ENCODE measurements at places on chromosomes 4 and X. TPM values are rescaled to one million over a fixed set of nuclear protein-coding genes. Genes with fewer than 3 reads are reported as not detected.

The RLIM gene
- total RNA-seq = 42.6 TPM

- H3K27ac ChIP-seq = no peak within 1 kb of the TSS
- H3K4me3 ChIP-seq = no peak within 1 kb of the TSS
- no peak for DNase-seq
- H3K4me1 ChIP-seq = no peaks in the 10 kb centered on the region
- no peaks in the 10 kb centered on the region for H3K36me3 ChIP-seq
These were observed at the start of gene SOD3 for GRCh38 chr4:24794916-24795665. Gene SOD3, plus strand, starts transcription at chr4:24795573. Its CDS starts 3,949 bp downstream, at chr4:24799522.

GRCh38 chr4:3449047-3449573 lies 7.3 kb downstream of the HGFAC start:
- H3K27ac ChIP-seq = no peak overlapping the region
- no peaks in the 10 kb centered on the region for H3K4me1 ChIP-seq
- H3K36me3 ChIP-seq = no peaks in the 10 kb centered on the region
- no peak overlapping the region for H3K4me3 ChIP-seq

GRCh38 chrX:87518504-87518903 lies 902 bp downstream of the KLHL4 start:
- H3K4me3 ChIP-seq = no peak overlapping the region
- DNase-seq = no peak
- H3K27ac ChIP-seq = no peak overlapping the region
- no peaks in the 10 kb centered on the region for H3K36me3 ChIP-seq

- no peak overlapping the region for H3K4me3 ChIP-seq
- peaks cover 34% of the 10 kb centered on the region for H3K27me3 ChIP-seq
- no peak overlapping the region for H3K27ac ChIP-seq
- H3K4me1 ChIP-seq = no peaks in the 10 kb centered on the region
These were observed 147.3 kb downstream of the CORIN start for GRCh38 chr4:47690611-47691010.

The KIAA1210 gene
- not detected for total RNA-seq

DNA sequence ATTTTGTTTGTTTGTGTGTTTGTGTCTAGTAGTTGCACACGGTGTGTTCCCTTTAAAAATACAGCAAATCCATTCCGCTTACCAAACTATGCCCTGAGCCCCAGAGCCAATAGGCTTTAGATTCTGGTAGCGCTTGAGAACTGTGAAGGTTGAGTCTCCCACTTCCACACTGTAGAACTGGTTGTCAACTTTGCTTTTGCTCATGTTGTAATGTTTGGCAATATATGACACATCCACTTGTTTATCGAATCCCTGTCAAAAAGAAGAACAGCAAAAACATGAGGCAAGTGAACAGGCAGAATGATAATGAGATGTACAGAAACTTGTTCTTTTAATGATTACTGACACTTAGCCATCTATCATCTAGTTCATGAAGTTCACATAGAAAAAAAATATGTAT lies 200.6 kb downstream of the MAPK10 start:
- H3K4me3 ChIP-seq = no peak overlapping the region
- no peak for DNase-seq
- no peaks in the 10 kb centered on the region for H3K27me3 ChIP-seq
- no peaks in the 10 kb centered on the region for H3K36me3 ChIP-seq
- no peaks in the 10 kb centered on the region for H3K4me1 ChIP-seq
- no peak overlapping the region for H3K27ac ChIP-seq

GRCh38 chr4:160175064-160175643 lies 1072.3 kb downstream of the RAPGEF2 start:
- H3K27me3 ChIP-seq = no peaks in the 10 kb centered on the region
- no peak overlapping the region for H3K27ac ChIP-seq
- DNase-seq = no peak
- no peaks in the 10 kb centered on the region for H3K36me3 ChIP-seq

The HERC5 gene
- 44.8 TPM for total RNA-seq

The PCGF3 gene
- total RNA-seq = 51.6 TPM

DNA sequence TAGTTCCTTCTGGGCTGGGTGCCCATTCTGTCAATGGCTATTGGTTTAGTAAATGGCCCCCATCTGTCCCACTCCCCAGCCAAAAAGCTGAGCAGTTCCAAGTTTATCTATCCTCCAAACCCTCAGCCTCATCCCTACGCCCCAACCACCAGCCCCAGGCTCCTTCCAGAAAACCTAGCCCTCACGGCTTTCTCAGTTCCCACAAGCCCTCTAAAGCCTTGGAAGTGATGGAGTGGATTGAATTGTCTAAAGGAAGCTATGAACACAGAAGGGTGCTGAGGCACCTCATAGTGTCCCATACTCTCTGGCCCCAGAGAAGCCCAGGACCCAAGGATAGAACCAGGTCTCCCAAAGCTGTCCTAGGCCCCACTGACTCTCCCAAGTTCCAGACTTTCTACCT lies 75.6 kb upstream of the EFNB1 start:
- no peaks in the 10 kb centered on the region for H3K36me3 ChIP-seq
- no peaks in the 10 kb centered on the region for H3K27me3 ChIP-seq
- H3K4me1 ChIP-seq = no peaks in the 10 kb centered on the region
- H3K4me3 ChIP-seq = no peak overlapping the region
- H3K27ac ChIP-seq = no peak overlapping the region
- no peak for DNase-seq

DNA sequence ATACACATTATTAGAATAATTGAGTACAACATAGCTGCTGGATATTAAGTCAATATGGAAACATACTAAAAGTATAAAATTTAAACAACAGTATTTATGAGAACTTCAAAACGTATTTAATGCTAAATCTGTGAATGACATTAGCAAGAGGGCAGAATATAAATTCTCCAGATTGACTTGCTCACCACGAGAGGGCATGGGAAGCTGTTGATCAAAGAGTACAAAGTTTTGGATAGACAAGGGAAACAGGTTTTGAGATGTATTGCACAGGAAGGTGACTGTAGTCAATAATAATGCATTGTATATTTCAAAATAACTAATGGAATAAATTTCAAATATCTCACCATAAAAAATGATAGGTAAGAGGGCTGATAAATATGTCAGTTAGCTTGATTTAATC lies 768.2 kb downstream of the CENPC start:
- no peaks in the 10 kb centered on the region for H3K36me3 ChIP-seq
- H3K27me3 ChIP-seq = no peaks in the 10 kb centered on the region
- DNase-seq = no peak
- H3K4me3 ChIP-seq = no peak overlapping the region
- no peaks in the 10 kb centered on the region for H3K4me1 ChIP-seq

The BEND2 gene
- total RNA-seq = not detected

- H3K27me3 ChIP-seq = no peaks in the 10 kb centered on the region
- DNase-seq = no peak
- no peak overlapping the region for H3K4me3 ChIP-seq
- no peaks in the 10 kb centered on the region for H3K4me1 ChIP-seq
These were observed 484.2 kb upstream of the HS3ST1 start for GRCh38 chr4:11912886-11913285.

GRCh38 chr4:154744341-154744926 lies 634 bp downstream of the LRAT start:
- H3K4me1 ChIP-seq = peaks cover 10% of the 10 kb centered on the region
- H3K27ac ChIP-seq = no peak overlapping the region
- DNase-seq = no peak
- H3K4me3 ChIP-seq = peak overlapping the region; percentile 81
- no peaks in the 10 kb centered on the region for H3K36me3 ChIP-seq

The CLDN22 gene
- total RNA-seq = not detected

- no peaks in the 10 kb centered on the region for H3K4me1 ChIP-seq
- no peak overlapping the region for H3K4me3 ChIP-seq
- H3K36me3 ChIP-seq = no peaks in the 10 kb centered on the region
- no peaks in the 10 kb centered on the region for H3K27me3 ChIP-seq
- no peak for DNase-seq
These were observed 857.4 kb upstream of the HTR2C start for GRCh38 chrX:113726466-113726865.

GRCh38 chr4:184156163-184156920 lies 61.3 kb downstream of the ENPP6 start:
- no peaks in the 10 kb centered on the region for H3K4me1 ChIP-seq
- peaks cover 44% of the 10 kb centered on the region for H3K27me3 ChIP-seq
- no peak overlapping the region for H3K4me3 ChIP-seq
- H3K27ac ChIP-seq = no peak overlapping the region

DNA sequence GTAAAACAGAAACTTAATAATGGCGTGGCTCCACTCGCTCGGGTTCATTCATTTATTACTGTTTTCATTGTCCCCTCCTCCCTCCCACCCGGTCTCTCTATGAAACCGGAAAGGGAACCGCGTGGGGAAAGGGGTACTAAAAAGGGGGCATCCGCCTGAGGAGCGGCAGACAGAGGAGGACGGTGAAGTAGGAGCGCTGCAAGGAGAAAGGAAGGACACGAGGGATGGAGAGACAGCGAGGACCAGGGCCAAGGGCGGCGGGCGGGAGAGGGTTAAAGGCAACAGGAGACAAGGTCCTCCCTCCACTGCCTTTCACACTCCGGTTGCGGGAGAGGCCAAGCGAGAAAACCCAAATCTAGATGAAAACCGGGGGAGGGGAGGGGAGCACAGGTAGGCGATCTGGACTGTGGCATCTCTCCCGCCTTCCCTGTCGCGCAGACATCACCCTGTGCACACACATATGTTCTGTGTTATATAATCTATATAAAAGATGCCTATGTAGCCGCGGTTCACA lies 829 bp downstream of the ELOVL6 start:
- peaks cover 6% of the 10 kb centered on the region for H3K27me3 ChIP-seq
- peaks cover 22% of the 10 kb centered on the region for H3K4me1 ChIP-seq
- H3K4me3 ChIP-seq = peak overlapping the region; percentile 94
- H3K27ac ChIP-seq = peak overlapping the region; percentile 90
- DNase-seq = peak; percentile 66

The PHEX gene
- 0.23 TPM for total RNA-seq

- no peak overlapping the region for H3K4me3 ChIP-seq
- no peak overlapping the region for H3K27ac ChIP-seq
- H3K27me3 ChIP-seq = peaks cover 2% of the 10 kb centered on the region
- no peaks in the 10 kb centered on the region for H3K4me1 ChIP-seq
- H3K36me3 ChIP-seq = no peaks in the 10 kb centered on the region
These were observed 297.0 kb upstream of the KLF3 start for GRCh38 chr4:38366997-38367396.

The ETDB gene
- not detected for total RNA-seq

GRCh38 chr4:159242427-159242826 lies 139.5 kb downstream of the RAPGEF2 start:
- peaks cover 2% of the 10 kb centered on the region for H3K4me1 ChIP-seq
- H3K36me3 ChIP-seq = peaks cover 8% of the 10 kb centered on the region

The CENPE gene
- 44.7 TPM for total RNA-seq

GRCh38 chr4:147509386-147509785 lies 28.5 kb downstream of the EDNRA start:
- H3K27ac ChIP-seq = no peak overlapping the region
- DNase-seq = no peak
- no peaks in the 10 kb centered on the region for H3K4me1 ChIP-seq
- H3K27me3 ChIP-seq = peaks cover 21% of the 10 kb centered on the region
- no peaks in the 10 kb centered on the region for H3K36me3 ChIP-seq
- no peak overlapping the region for H3K4me3 ChIP-seq

DNA sequence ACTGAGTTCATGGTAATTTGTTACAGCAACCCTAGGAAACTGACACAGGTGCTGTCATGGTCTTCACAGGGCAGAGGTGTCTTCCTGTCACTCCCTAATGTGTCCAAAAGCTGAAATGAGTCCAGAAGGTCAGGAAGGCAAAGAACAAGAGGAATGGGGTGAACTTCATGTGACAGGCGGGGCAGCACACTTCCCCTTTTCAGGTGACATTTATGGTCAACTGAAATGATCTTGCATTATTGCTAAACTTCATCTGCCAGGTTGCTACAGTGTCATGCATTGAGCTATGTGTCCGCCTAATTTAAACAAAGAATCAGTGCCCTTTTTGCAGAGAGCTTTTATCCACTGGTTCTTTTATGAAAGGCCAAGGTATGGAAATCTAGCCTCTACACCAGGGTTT lies 15.9 kb upstream of the CCDC149 start:
- H3K36me3 ChIP-seq = no peaks in the 10 kb centered on the region
- no peaks in the 10 kb centered on the region for H3K4me1 ChIP-seq
- H3K27me3 ChIP-seq = peaks cover 5% of the 10 kb centered on the region
- no peak overlapping the region for H3K4me3 ChIP-seq

DNA sequence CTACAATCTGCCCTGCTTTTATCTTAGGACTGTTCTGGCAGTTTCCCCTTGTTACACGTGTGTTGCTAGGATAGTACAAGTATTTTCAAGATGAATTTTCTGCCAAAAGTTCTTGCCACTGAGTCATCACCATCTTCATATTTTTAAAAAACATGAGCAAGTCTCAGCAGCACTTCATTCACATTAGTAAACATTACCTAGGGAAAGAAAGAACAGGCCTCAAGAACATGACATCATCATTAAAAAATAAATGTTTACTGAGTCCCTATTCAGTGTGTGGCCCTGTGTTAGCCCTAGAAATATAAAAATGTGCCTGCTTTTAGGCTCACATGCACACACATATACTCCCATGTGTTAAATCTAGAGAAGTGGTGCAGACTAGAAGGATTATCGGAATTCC lies 18.7 kb upstream of the GPC3 start:
- H3K36me3 ChIP-seq = no peaks in the 10 kb centered on the region
- H3K27me3 ChIP-seq = no peaks in the 10 kb centered on the region
- H3K4me3 ChIP-seq = no peak overlapping the region

The APOOL gene
- 12.4 TPM for total RNA-seq

- no peak overlapping the region for H3K4me3 ChIP-seq
- peaks cover 21% of the 10 kb centered on the region for H3K27me3 ChIP-seq
- no peak overlapping the region for H3K27ac ChIP-seq
- no peaks in the 10 kb centered on the region for H3K36me3 ChIP-seq
These were observed 55.9 kb downstream of the FGFBP1 start for GRCh38 chr4:15882675-15883086.

DNA sequence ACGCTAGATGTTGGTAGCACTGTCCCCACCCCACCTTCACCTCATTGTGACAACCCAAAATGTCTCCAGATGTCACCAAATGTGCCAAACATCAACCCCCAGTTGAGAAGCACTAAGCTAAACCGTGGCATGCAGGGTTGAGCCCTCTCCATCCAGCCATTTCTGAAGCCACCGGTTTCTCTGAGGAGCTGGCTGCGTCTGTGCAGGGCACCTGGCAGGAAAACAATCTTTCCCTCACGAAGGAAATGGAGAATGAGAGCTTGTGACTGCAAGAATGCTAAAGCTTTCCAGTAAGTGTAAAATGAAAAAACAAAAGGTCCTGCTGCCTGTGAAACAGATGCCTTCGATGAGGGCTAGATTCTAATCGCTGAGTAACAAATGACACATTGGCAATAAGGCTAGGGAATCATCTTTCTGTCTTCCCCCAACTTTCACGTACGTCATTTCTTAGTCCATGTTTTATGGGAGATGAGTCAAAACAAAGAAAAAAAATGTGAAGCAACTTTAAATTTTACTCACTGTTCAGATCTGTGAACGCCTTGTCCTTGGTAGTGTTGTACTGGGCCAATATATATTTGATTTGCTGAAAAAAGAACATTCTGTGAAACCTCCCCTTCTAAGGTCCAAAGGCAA lies 59.9 kb downstream of the PROM1 start:
- H3K4me3 ChIP-seq = no peak overlapping the region
- no peak for DNase-seq
- H3K4me1 ChIP-seq = no peaks in the 10 kb centered on the region
- H3K27me3 ChIP-seq = peaks cover 28% of the 10 kb centered on the region
- no peaks in the 10 kb centered on the region for H3K36me3 ChIP-seq

The MSANTD1 gene
- total RNA-seq = 1.3 TPM
